ENCODE measurements at places on chromosomes 12 and 14. TPM values are rescaled to one million over a fixed set of nuclear protein-coding genes. Genes with fewer than 3 reads are reported as not detected.

Gene GUCY2C
- not detected for total RNA-seq

DNA sequence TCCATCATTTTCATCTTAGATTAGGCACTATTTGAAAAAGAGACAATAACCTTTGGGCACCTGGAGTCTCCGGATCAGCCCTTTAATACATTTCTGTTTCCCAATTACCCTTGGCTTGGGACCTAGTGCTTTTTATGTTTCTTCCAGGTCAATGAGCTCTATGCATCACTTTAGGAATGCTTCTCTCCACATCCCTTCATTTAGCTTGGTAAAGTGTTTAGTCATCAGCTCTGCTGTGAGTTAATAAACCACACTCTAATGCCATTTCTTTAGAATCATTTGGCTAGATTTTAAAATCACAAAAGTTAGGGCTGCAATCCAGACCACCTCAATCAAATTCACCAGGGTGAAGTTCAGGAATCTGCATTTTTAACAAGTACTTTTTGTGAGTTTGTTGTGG, 41.7 kb downstream of the RASSF9 start:
- DNase-seq = no peak

Gene ERP29
- 37.5 TPM for total RNA-seq

DNA sequence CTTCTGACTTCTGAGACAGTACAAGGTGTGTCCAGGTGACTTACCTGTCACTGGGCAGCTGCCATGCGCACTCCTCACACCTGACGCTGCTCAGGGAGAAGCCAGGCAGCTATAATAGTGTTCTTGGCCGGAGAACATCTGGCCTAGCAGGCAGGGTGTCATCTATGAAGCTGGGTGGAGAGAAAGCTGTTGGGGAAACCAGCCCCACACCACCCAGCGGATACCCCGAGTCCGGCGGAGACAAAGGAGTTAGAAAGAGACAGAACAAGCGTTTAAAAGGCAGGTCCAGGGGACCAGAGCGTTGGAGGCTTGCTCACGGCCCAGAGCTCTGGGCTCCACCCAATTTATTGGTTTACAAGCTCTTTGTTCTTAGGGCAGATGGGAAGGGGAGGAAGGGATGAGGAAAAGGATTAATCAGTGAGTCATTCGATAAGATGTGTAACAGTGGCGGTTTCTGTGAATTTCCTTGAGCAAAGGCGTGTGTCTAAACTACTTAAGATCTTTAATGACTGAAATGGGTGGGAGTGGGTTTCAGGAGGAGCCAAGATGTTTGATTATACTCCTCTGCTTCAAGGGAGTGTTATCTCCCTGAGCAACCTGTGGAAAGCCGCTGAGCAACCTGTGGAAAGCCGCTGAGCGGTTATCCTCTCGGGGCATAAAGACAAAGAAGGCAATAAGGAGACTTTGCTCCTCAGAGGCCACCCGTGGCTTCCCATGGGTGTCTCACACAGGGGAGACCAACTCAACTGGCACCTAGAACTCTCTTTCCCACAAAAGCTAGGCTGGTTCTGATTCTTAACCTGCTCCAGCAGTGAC, at the start of gene GALNT8:
GALNT8 (plus strand) TSS at position 580 of the 816 bp plus-strand sequence. CDS start 278 bp downstream, outside the sequence.
- DNase-seq = no peak

- DNase-seq = no peak
These were observed 27.1 kb upstream of the FAM222A start for GRCh38 chr12:109686523-109686922.

Gene P2RX2
- total RNA-seq = not detected

DNA sequence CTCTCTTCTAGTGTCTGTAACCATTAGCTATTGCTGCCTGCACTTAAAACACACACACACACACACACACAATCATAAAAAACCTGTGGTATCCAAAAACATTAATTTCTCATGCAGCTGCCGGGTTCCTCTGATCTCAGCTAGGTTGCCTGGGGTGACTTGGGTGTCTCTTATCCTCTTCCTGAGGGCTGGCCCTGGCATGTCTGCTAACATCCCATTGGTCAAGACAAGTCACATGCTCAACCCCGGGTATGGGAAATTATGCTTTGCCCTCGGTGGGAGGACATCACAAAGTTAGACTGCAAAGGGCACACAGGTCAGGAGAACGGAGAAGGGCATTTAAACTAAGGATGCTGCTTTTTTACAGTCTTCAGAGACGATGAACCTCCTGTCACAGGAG, 55.7 kb downstream of the TRPV4 start:
- DNase-seq = no peak

DNA sequence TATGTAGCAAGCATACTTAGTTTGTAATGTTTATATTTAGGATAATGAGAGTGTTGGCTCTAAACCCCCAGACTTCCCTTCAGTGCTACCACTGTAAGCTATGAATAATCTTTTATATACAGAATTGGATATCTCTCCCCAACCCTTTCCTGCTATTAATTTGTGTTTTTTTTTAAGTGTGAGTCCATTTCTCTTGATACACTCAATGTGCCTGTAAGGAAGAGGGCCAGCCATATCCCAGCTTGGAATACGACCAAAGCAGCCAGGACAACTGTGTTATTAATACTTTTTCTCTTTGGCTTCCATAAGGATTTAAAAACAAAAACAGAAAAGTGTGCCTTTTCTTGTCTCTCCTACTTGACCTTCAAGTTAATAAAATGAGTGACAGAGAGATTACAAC, 116.7 kb downstream of the SNAPC1 start:
- no peak for DNase-seq

- no peak for DNase-seq
These were observed 15.5 kb upstream of the SSPN start for GRCh38 chr12:26179826-26180225.

Gene USP44
- total RNA-seq = 0.42 TPM

- no peak for DNase-seq
These were observed 83.3 kb upstream of the MED13L start for GRCh38 chr12:116360579-116361413.

Gene VWF
- 61.8 TPM for total RNA-seq

- DNase-seq = peak; percentile 15
These were observed 1.5 kb upstream of the NTS start for GRCh38 chr12:85872497-85873091.

DNA sequence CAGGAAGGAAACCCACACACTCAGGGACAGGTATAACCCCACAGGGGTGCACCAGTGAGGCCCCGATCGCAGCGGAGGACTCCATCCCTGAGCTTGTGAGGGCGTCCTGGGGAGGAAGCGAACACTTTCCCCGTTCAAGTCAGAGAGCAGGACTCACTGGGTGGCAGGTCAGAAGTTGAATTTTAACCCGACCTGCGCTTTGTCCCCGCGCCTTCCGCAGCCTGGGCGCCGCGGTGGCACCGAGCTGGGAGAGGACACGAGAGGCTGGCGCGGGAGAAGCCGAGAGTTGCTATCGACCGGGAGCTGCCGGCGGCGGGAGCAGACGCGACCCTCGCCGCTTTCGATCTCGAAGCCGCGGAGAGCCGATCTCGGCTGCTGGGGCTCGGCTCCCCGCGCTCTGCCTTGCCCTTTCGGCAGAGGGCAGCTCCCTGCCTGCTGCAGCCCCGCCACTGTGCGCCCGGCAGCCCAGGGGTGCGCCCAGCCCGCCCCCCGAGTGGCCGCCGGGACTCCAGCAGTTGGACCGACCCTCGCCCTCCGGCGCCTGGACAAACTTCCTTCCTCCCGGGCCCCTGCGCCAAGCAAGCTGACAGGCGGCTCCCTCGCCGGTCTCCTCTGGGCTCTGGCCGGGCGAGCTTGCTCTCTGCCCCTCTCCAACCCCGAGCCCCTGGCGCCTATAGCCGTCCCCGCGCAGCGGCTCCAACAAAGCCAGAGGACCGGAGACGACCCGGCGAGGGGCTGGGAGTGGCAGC, 918 bp downstream of the LIN7A start:
- no peak for DNase-seq

DNA sequence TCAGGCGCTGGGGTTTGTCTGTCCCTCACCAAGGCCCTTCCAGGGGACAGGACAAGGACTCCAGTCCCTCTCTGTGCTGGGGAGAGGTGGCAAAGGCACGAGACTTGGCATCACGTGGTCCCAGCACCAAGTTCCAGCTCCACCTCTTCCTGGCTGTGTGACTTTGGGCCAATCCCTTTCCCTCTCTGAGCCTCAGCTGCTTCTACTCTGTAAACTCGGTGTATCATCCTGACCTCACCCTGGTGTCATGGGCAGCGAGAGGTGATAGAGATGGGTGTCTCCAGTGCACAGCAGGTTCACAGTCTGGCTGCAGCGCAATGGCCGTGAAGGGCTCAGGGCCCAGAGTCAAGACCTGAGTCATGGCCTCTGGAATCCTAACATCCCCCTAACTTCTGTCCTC, 54.0 kb downstream of the MVK start:
- no peak for DNase-seq

Gene NKX2-1
- total RNA-seq = not detected

GRCh38 chr14:67420102-67420739, 8.3 kb upstream of the PLEK2 start:
- DNase-seq = no peak

DNA sequence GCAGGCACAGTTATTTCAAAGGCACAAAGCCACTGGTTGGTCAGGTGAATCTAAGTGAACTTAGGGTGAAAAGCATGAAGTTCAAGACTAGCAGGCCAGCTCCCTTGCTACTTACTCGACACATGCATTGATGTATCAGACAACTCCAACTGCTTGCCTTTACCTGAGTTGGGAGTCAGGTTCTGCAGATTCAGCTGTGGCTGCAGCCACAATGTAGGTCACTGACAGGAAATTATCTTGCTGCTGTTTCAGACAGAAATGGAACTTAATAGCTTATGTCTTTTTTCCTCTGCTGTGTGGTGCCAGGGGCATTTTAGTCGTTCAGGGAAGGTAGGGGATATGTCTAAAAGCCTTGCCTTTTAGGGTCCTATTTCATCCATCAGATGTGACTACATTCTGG, 125.6 kb upstream of the RPH3A start:
- DNase-seq = no peak

GRCh38 chr14:54724676-54725325, 157.9 kb downstream of the SAMD4A start:
- no peak for DNase-seq

- no peak for DNase-seq
These were observed 5.1 kb downstream of the JPH4 start for GRCh38 chr14:23573384-23574015.

DNA sequence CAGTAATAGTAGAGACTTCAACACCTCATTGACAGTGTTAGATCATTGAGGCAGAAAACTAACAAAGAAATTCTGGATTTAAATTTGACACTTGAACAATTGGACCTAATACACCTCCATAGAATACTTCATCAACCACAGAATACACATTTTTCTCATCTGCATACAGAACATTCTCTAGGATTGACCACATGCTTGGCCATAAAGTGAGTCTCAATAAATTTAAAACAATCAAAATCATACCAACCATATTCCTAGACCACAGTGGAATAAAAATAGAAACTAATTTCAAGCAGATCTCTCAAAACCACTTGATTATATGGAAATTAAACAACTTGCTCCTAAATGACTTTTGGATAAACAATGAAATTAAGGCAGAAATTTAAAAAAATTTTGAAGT, 82.3 kb downstream of the SLC38A4 start:
- no peak for DNase-seq

GRCh38 chr12:105204127-105204526, 31.8 kb downstream of the APPL2 start:
- DNase-seq = no peak

DNA sequence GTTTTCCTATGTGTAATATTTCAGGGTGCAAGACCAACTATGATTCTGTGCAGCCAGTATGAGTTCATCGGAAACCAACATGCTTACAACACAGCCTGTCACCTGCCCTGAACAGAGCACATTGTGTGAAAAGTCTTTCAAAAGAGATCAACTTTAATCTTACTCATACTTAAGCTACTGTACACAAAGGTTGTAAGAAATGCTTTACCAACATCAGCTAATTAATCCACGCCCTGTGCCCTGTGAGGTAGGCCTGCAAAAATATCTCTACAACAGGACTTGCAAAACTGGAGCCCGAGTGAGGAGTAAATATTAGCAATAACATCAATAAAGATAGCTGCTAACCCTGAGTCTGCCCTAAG, 15.1 kb downstream of the APPL2 start:
- DNase-seq = no peak

GRCh38 chr12:75564852-75565251, 53.4 kb upstream of the KRR1 start:
- no peak for DNase-seq

DNA sequence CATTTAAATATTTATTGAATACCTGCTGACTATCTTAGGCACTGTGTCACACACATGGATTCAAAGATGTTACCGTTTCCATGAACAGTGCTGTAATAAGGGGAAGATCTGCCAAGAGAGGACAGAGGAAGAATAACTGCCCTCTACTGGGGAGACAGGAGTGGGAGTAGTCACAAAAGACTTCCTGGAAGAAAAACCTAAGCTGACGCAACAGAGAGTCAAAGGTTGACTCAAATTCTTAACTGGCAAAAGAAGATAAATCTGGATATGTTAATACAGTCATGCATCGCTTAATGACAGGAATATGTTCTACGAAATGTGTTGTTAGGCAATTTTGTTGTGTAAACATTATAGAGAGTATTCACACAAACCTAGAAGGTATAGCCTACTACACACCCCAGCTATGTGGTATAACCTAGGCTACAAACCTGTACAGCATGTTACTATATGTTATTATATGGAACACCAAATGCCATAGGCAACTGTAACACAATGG, 51.5 kb downstream of the DCAF5 start:
- no peak for DNase-seq

DNA sequence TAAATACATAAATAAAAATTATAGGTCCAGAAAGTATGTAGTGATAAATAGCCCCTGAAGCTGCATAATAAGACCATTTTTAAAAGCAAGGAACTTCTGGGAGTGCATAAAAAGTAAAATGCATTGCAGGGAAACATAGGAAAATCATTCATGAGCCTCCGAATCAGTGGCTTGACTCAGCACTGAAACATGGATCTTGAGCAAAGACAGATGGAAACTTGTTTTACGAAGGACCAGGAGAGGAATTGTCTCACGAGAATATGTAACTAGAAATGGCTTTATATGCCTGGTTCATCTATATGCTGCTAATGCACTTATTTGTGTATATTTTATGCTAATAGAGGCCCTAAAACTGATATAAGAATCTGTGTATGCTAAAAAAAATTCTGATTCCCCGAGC, 14.7 kb downstream of the TMEM30B start:
- no peak for DNase-seq

DNA sequence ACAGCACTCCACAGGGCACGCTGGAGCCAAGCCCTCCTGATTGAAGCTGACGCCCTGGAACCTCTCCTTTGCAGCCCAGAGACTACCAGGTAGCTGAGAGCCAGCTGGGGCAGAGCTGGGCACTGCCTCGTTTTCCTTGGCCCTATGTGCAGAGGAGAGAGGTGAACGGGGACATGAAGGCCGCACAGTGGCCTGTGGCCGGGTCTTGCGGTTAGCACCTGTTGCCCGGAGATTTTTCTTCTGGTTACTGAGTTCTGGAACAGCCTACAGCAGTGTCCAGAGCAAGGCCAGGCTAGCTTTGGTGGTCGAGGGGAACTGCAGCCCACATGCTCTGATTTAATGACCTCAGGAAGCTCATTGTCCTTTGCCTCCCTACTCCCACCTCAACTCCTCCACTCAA, 201.3 kb upstream of the PRMT8 start:
- no peak for DNase-seq

Gene CCDC177
- 0.05 TPM for total RNA-seq
